ENCODE measurements at places on chromosomes 4 and X.

DNA sequence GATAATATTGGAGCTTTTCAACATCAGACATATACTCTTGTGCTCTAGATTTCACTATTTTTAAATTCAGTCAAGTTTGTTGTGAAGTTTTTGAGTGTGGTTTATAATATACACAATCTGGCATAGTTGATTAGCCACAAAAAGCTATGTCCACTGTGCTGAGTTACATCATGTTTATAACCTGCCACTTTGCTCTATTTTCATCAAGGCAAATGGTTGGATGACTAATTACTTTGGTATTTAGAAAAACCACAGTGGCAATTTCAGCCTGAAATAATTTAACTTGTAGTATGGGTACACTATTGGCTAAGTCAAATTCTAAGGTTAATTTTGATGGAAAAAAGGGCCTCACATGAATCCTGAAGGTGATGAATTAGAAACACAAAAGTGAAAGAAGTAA, 262.6 kb downstream of the C4orf33 start:
- DNase-seq: no peak

GRCh38 chrX:14489437-14489836, 39.9 kb upstream of the GLRA2 start:
- DNase-seq: no peak

DNA sequence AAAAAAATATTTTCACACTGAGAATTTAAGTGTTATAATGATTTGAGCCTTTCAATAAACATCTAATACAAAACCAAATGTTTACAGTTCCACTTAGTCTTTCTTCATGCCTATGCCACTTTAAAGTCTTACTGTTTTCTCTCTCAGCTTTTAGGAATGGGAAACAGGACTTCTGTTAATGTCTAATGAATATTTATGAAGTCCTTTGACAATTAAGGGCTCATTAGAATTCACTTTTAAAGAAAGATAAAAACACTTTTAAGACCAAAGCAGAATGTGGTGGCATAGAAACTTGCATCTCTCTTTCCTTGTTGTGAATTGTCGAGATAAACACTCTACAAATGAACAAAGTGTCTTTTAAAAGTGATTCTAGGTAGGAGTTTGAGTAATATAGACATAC, 315.9 kb downstream of the BMPR1B start:
- DNase-seq: no peak

DNA sequence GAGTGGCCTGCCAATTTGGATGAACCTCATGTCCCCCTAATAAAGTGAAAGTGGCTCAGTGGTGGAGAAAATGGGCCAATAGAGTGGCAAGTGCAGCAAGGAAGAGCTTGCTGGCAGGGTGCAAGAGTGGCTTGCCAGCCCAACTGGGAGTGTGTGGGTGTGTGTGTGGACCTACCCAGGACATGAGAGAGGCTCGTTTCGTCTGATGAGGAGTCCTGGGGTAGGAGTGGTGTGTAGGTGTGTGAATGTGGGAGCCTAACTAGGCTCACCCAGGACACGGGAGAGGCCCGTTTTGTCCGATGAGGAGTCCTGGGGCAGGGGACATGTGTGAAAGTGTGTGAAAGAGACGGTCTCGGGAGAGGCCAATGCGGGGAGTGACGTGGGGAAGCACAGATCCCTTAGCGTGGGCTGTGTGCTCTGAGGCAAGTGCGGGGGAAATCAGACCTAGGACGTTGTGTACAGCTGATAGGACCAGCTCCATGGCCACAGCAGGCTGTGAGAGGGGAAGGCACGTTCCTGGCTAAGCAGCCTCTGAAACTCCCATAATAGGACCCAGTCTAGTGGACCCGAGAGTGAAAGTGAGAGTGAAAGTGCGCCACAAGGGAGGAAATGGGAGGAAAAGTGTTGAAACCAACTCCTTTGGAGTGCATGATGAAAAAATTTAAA, 5.3 kb downstream of the GAGE10 start:
- no peak for DNase-seq

DNA sequence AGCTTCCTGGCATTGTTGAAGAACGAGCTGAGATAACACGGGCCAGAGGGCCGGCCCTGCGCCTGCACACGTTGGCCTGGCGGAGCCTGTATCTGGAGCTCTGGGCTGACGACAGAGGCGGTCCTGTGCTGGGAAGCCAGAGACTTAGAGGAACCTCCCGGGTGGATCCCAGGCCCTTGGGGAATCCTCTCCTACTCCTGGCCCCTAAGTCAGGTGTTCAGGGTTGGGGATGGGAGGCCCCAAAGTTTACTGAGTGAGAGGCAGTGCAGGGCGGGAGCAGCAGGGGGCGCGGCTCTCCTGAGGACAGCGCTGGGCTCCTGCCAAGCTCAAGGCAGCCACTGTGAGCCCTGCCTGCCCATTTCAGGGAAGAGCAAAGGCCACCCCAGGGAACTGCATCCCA, 2.5 kb upstream of the HTRA3 start:
- no peak for DNase-seq
